Activated B cell treated with CpG ODN at 0.5 μM for 24 hours (primary cell): ENCODE measurements at places on chromosomes 2 and 18. TPM values are rescaled to one million over a fixed set of nuclear protein-coding genes. Genes with fewer than 3 reads are reported as not detected.

Gene TFCP2L1
- total RNA-seq: 0.05 and 0.13 TPM in 2 replicates

Gene CAD
- total RNA-seq: 55.9 and 64.1 TPM in 2 replicates

Gene KIAA2012
- not detected in 2 replicates for total RNA-seq

Gene MGAT5
- total RNA-seq: 66.7 and 69.0 TPM in 2 replicates

Gene FBXO48
- 1.8 and 2.6 TPM in 2 replicates for total RNA-seq

Gene CCDC141
- 32.1 and 38.8 TPM in 2 replicates for total RNA-seq

Gene PMAIP1
- total RNA-seq: 68.5 and 69.9 TPM in 2 replicates

Gene ACP1
- 80.1 and 81.8 TPM in 2 replicates for total RNA-seq
